CD14-positive monocyte (primary cell): ENCODE measurements at places on chromosomes 11 and 22. TPM values are rescaled to one million over a fixed set of nuclear protein-coding genes. Genes with fewer than 3 reads are reported as not detected.

Gene FZD4
- polyA plus RNA-seq, result not detected

Gene OR4D5
- not detected for polyA plus RNA-seq

Gene OR8D4
- polyA plus RNA-seq, result not detected

Gene FERMT3
- 289 TPM for polyA plus RNA-seq

Gene ETS1
- polyA plus RNA-seq, result 1.6 TPM
